ENCODE measurements at places on chromosomes 16 and 17. TPM values are rescaled to one million over a fixed set of nuclear protein-coding genes. Genes with fewer than 3 reads are reported as not detected.

The HASPIN gene
- polyA plus RNA-seq: 0.28 TPM

The MAF gene
- 0.06 TPM for polyA plus RNA-seq

The CCL5 gene
- polyA plus RNA-seq: 2.8 TPM

The SOCS7 gene
- polyA plus RNA-seq: 0.57 TPM

DNA sequence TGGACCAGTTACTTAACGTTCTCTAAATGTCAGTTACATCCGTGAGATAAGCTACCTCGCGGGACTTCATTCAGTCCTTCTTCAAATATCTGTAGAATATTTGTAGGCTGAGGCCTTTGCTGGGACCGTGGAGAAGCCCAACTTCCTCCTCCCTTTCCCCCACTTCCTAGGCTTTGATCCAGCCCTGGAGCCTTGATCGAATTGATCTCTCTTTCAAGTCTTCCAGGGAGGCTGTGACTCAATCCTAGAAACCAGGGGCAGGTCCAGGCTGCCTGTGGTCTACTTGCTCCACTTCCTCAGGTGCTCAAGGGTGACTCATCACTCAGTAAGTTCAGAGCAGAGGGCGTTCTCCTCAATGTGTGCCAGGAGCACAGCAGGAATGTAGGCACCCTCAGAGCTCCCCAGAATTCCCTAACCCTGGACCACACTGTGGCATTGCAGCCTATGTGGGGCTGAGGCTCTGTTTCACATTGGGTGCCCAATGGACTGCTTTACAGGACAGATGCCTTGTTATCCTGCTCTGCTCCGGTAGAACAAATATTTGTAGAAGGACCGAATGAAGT, 11.2 kb upstream of the CEP20 start:
- DNase-seq: peak; percentile 54

GRCh38 chr17:60395508-60396065, 3.7 kb upstream of the USP32 start:
- DNase-seq: no peak

GRCh38 chr17:73740370-73740769, 96.1 kb upstream of the SDK2 start:
- DNase-seq: no peak

- no peak for DNase-seq
Measured at GRCh38 chr17:80881306-80881705, 110.3 kb upstream of the CHMP6 start.

- DNase-seq: no peak
Measured at GRCh38 chr16:66008136-66008535, 358.4 kb upstream of the CDH5 start.

GRCh38 chr16:20325005-20325404, 2.3 kb downstream of the GP2 start:
- no peak for DNase-seq
